ENCODE measurements at places on chromosomes 7 and 10. TPM values are rescaled to one million over a fixed set of nuclear protein-coding genes. Genes with fewer than 3 reads are reported as not detected.
A peak's percentile ranks its signal among the peaks of the same experiment; 100 is the strongest.

FBXL13 gene
- total RNA-seq: 0.36 TPM

DNA sequence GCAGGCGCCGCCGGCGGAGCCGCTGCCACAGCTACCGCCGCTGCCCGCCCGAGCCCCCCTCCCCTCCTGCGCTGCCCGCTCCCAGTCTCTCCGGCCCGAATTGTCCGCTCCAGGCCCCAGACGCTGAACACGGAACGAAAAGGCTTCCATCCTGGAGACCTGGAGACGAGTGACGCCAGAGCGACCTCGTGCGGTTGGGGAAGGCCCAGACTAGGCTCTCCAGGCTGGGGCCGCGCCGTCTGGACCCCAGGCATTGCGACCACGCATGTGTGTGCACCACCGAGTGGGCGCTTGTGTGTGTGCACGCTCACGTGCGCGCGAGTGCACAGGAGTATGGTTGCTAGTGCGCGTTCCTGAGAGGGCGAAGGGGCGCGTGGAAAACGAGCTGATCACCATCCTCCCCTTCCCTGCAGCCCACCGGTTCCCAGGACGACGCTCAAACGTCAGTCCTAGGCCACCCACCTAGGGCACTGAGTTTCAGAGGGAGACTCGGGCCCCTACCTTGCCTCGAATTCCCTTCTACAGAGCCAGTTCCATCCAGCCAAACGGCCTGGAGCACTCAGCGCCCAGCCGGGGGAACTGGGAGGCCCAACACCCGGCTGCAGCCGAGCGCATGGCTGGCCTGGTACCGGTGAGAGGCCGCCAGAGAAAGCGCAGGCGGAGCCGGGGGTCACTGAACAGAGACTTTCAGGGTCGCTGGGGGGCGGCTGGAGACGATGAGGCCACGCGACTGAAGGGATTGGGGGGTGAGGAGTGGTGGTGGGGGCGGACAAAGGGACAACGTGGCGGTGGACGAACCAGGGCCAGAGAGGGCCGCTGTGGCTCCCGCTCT is 11.6 kb downstream of the LBX1 start:
- no peak for DNase-seq

GRCh38 chr10:105139363-105139896 is 498.3 kb downstream of the SORCS3 start:
- peak; percentile 18 for DNase-seq

DNA sequence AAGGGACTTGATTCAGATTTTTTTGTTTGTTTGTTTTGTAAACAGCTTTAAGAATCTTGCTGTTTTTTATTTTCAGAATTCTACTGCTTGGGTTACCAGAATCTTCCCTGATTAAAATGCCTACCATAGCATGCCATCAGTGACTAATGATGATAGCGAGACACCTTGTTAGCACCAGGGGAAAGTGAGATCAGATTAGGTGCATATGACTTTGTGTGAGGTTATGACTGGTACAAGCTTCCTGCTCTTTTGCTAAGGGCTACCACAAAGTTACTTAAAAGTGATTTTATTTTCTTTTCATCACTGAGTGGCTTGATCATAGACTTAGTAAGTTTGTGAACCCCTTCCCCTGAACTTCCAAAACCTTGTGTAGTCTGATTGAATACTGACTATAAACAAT is 93.5 kb downstream of the SND1 start:
- no peak for DNase-seq

DNA sequence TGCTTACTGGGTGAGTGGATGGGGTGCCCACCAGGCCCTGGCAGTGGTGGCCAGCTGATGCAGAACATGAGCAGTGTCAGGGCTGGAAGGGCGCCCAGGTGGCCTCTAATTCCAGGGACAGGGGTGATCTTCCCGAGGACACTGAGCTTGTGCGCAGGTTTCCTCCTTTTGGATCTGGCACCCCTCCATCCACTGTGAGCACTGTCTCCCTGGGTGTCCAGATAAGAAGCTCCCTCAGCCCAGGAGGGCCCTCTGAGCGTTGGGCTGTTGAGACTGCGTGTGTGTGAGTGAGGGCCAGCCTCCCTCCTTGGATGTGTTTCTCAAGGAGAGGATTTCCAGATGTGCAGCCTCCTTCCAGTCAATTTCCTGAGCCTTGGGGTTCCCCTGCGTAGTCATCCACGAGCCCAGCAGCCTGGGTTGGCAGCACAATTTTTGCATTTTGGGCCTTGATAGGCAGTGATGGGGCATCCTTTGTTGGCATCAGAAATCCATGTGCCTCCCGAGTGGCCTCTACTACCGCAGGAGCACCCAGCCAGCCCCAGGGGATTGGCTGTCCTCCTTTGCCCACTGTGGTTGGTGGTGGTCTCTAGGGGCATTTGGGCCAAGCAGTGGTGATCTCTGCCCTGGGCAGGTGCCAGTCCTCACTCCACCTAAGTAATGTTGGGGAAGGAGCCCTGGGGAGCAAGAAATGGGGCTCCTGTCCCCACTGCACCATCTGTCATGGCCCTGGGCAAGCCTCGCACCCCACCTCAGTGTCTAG is 20.9 kb upstream of the BTBD16 start:
- DNase-seq: peak; percentile 61

DNA sequence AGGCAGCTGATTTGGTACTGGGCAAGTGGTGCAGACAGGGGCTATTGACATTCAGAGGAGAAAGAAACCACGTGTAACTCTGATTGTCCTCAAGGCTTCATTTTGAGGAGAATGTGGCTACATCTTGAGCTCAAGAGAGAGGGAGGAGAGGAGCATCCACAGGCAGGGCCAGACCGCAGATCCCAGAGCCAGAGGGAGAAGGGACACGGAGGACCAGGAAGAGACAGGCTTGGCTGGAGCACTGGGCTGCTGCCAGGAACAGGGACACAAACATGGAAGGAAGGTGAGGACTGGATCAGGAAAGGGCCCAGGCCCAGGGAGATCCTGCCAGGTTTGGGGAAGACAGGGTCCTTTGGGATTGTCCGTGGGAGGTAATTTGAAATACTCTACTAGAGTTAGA is 158.3 kb downstream of the GPAM start:
- DNase-seq: no peak

DNA sequence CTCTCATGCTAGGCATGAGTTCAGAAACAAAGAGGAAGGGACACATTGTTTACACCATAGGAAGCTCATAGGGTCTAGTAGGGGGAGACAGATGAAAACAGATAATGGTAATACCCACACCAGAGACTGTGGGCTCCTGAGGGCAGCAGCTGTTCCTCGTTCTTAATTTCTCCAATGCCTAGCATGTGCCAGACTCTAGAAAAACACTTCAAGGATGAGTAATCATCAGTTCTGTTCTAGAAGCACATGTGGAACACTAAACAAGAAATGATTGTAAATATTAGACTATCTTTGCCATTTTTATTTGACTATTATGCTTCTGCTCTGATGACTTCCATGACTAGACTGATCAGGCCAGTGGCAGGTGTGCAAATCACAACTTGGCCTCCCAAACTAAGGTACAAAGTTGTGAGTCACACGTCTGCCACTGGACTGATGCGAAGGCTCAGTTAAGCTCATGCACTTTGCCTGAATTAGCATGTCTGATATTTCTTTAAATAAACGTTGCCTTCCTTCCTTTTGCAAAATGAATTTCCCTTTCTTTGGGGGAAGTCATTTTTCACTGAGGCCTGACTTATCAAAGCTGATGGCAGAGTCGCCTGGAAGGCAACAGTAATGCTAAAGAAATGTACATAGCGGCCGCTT is 89.2 kb upstream of the FGL2 start:
- no peak for DNase-seq
